ENCODE measurements at places on chromosomes 2 and 18.
A peak's percentile ranks its signal among the peaks of the same experiment; 100 is the strongest.

DNA sequence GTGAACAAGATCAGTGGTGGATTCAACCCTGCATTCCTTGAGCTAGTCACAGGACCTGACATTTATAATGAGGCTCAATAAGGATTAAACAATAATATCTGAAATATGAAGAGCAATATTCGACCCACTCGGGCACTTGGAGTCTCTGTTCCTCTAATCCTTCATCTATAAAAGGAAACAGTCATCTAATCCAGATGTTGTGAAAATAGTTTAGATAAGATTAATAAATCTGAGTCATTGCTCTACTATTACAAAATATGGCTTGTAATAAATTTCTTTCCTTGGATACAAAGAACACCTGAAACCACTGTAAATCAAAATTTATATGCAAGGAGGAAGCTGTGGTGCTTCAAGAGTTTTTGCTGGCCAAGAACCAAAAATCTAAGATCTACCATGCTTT lies 846.9 kb upstream of the ACVR2A start:
- no peaks in the 10 kb centered on the region for H3K4me1 ChIP-seq
- no peak overlapping the region for H3K27ac ChIP-seq
- no peak for DNase-seq
- no peaks in the 10 kb centered on the region for H3K27me3 ChIP-seq

DNA sequence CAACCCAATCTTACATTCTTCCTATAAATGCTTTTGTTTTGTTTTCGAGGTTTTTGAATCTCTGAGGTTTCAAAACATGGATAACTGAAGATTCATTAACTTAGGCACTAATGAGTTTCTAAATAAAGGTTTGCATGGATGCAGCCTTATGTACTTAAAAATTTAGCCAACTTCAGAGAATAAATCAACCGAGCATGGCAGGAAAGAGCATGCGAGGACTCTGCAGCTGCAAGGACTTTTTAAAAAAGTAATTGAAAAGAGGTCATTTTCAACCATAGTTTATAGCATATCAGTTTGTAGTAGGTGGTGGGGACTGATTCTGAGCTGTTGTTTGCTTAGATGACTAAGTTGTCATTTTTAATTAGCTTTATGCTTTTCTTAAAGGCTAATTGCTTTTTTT lies 567.0 kb upstream of the ZEB2 start:
- no peak overlapping the region for H3K4me3 ChIP-seq
- H3K27ac ChIP-seq = no peak overlapping the region
- DNase-seq = no peak
- H3K4me1 ChIP-seq = no peaks in the 10 kb centered on the region
- no peaks in the 10 kb centered on the region for H3K27me3 ChIP-seq

DNA sequence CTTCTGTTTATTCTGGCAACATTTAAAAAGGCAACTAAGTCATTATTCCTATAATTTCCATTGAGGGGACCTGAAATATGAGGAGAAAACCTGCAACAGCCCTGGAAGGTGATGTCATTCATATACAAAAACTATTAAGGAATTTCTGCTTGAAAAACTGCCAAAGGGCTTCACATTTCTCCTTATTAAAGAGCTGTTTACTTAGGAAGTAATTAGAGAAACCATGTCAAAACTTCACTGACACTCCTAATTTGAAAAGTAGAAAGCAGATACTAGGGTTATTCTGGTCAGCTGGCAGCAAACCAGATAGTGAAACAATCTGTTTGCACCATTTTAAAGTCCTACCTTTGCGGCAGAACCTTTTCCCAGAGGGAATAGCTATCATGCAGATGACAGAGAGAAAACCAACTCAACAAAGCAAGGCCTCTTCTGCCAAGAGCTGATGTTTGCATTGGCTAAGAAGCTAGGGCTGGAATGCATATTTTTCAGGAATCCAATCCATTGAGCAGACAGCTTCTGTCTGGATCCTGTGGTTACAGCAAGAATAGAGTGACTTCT lies 592.2 kb upstream of the SYT4 start:
- H3K27me3 ChIP-seq = no peaks in the 10 kb centered on the region
- no peak overlapping the region for H3K27ac ChIP-seq
- H3K4me3 ChIP-seq = no peak overlapping the region

GRCh38 chr2:127562936-127563335 lies 27.5 kb downstream of the MYO7B start:
- no peaks in the 10 kb centered on the region for H3K4me1 ChIP-seq
- no peaks in the 10 kb centered on the region for H3K36me3 ChIP-seq
- H3K27me3 ChIP-seq = no peaks in the 10 kb centered on the region

DNA sequence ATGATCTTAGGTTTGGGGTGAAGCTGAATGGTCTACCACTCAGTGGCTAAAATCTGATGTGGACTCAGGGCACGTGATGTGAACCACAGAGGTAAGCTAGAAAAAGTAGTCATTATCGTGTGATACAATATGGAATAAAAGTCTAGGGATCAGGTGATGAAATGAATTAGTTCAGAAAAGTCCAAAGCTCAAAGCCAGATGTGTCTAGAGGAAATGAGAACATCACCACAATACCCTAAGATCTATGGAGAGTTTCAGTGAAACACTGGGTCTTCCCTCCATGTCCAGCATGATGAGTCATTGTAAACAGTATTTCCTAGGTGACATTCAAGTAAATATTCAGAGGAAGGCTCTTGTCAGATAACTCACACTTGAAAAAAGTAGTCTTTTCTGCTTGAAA lies 1257.4 kb upstream of the ZEB2 start:
- H3K36me3 ChIP-seq = no peaks in the 10 kb centered on the region
- H3K4me3 ChIP-seq = no peak overlapping the region
- no peaks in the 10 kb centered on the region for H3K27me3 ChIP-seq

DNA sequence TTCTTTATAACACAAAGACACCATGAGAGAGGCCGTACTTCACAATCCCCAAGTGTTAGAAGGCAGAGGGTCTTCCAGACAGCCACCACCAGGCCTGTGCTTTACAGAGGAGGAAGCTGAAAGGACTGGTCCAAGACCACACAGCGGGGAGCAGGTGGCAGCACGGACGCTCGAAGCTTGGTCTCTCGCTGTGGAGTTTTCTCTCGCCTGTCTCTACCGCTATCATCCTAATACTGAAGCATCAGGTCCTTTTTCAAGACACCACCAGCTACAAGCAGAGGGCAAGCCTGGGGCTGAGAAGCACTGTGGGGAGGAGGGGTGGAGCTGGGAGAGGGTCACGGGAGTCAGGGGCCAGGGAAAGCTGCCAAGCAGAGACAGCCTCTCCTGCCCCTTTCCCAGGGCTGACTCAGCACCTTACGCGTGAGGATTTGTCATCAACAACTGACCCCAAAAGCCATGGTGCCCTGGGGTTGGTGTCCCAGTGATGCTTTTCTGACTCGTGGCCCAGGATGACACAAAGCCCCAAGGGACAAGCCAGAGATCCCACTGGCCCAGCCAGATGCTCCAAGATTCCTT lies 31.9 kb upstream of the FOSL2 start:
- no peak for DNase-seq
- peaks cover 14% of the 10 kb centered on the region for H3K4me1 ChIP-seq
- no peaks in the 10 kb centered on the region for H3K27me3 ChIP-seq
- H3K27ac ChIP-seq = no peak overlapping the region
- H3K4me3 ChIP-seq = no peak overlapping the region

DNA sequence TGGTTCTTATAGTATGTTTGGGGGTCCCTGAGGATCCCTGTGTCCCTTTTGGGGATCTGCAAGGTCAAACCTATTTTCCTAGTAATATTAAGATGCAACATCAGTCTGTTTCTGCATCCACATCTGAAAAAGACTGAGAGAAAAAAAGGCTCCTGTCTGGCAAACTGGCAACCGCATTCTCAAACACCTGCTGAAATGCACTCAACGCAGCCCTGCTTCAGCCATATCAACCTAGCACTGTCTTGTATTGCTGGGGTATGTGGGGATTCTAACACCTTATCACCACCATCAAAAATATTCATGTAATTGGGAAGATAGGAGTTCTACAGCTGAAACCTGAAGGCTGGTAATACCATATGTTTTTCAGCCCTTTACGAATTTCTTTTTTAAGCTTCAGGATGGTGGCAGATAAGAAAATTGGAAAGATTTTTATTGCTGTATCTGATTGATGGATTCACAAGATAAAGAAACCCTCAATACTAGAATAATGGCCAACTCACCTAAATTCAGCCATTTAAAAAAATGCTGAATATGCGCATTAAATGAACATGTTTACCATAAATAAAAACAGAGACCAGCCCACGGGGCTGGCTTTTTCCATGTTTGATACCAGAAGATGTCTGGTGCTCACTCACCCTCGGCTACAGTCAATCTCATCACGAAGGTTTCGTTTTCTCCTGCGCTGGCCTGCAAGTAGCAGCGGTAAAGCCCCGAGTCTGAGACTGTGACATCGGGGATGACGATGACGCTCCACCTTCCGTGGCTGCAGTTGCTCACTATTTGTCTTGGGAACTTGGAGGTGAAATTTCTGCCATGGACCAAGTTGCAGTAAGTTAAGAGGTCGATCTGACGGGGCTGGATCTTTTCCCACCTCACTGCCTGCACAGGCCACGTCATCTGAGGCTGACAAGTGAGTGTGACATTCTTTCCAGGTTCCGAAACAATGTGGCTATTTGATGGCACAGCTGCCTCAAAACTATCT lies 52.3 kb downstream of the CD226 start:
- no peak overlapping the region for H3K27ac ChIP-seq
- no peak overlapping the region for H3K4me3 ChIP-seq
- DNase-seq = no peak
- H3K4me1 ChIP-seq = no peaks in the 10 kb centered on the region
- H3K36me3 ChIP-seq = no peaks in the 10 kb centered on the region

DNA sequence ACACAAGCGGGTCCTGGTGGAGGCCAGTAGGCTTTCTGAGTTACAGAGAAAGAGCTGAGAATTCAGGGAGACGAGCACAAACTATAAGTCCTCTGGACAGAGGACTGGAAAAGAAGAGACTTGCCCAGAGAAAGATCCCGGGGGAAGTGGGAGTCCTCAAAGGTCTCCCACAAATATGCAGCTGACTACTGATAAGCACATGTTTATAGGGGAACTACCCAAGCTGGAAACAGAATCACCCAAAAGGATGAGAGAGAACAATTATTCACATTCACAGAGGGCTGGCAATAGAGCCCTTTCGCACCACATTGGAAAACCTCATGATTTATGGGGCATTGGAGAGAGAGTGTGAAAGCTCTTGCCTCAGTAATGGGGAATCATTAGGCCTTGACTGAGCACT lies 337.6 kb downstream of the IRS1 start:
- no peaks in the 10 kb centered on the region for H3K36me3 ChIP-seq
- H3K4me3 ChIP-seq = no peak overlapping the region
- peaks cover 21% of the 10 kb centered on the region for H3K4me1 ChIP-seq
- H3K27ac ChIP-seq = no peak overlapping the region
- H3K27me3 ChIP-seq = no peaks in the 10 kb centered on the region

DNA sequence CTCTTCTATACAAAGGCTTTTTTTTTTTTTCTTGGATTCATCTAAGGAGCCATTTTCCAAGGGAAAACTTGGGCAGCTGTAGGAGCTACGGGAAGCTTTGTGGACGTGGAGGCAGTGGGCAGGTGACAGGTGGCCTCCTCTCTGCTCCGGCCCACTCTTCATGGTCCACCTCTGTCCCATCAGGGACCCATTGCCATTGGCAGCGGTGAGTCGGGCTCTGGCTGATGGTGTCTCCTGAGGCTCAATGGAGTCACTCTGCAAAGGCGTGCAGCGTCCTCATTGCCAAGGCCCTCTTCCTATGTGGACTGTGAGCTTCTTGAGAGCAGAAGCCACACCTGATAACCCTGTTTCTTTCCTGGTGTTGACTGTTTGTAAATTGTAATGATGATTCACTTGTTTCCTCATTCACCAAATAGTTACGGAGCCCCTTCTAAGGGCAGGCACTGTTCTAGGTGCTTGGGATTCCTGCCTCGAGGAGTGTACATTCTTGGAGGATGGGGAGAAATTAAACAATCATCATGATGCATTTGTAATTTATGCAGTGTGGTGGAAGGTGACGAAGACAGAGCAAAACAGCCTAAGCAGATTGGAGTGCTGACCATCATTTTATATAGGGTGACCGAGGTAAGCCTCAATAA lies 240.3 kb upstream of the HS6ST1 start:
- no peak for DNase-seq
- no peaks in the 10 kb centered on the region for H3K36me3 ChIP-seq
- H3K4me1 ChIP-seq = no peaks in the 10 kb centered on the region
- H3K27me3 ChIP-seq = no peaks in the 10 kb centered on the region
- H3K4me3 ChIP-seq = no peak overlapping the region
- no peak overlapping the region for H3K27ac ChIP-seq

- H3K36me3 ChIP-seq = no peaks in the 10 kb centered on the region
- H3K27ac ChIP-seq = no peak overlapping the region
- no peaks in the 10 kb centered on the region for H3K27me3 ChIP-seq
- H3K4me1 ChIP-seq = peaks cover 4% of the 10 kb centered on the region
Observed at GRCh38 chr2:27461118-27461517, 18.9 kb downstream of the KRTCAP3 start.

DNA sequence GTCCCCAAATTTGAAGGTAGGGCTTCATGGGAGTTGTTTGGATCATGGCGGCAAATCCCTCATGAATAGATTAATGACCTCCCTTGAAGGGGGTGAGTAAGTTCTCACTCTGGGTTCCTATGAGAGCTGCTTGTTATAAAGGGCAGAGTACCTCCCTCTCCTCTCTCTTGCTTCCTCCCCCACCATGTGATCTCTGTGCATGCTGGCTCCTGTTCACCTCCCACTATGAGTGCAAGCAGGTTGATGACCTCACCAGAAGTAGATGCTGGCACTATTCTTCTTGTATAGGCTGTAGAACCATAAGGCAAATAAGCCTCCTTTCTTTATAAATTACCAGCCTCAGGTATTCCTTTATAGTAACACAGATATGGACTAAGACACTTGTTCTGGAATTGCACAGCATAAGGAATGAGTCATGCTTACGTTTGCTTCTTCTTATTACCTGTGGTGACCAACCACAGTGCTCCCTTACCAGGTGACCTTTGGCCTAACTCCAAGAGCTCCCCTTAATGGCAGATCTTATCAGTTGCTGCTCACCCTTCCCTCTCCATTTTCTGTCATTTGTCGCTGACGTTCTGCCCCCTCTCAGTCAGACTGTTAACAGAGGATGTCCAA lies 559.5 kb upstream of the GCFC2 start:
- DNase-seq = peak; percentile 11
- no peak overlapping the region for H3K27ac ChIP-seq
- H3K36me3 ChIP-seq = no peaks in the 10 kb centered on the region
- no peaks in the 10 kb centered on the region for H3K27me3 ChIP-seq
- no peak overlapping the region for H3K4me3 ChIP-seq
- H3K4me1 ChIP-seq = peaks cover 9% of the 10 kb centered on the region

DNA sequence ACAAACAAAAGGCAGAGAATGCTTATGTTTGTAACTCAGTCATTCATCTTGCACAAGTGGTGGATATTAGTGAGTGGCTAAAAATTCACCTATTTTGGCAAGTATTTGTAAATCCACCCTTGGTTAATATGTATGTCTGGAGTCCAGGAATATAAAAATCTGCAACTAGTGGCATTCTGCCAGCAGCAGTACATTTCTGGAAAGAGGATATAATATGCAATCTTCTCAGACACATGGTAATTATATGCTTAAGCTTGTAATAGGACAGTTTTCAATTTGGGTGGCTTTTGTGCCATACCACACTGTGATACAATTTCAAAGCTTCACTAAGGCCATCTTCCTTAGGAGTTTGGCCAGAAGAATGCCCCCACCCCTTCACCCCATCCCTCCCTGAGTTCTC lies 693.3 kb downstream of the MBD2 start:
- H3K27me3 ChIP-seq = no peaks in the 10 kb centered on the region
- no peaks in the 10 kb centered on the region for H3K4me1 ChIP-seq
- DNase-seq = no peak
- no peak overlapping the region for H3K4me3 ChIP-seq
- no peak overlapping the region for H3K27ac ChIP-seq

- 0 out of 2 replicates have a peak, but pooled peaks cover 1% of the 10 kb centered on the region for H3K36me3 ChIP-seq
- no peak overlapping the region for H3K4me3 ChIP-seq
- H3K27ac ChIP-seq = no peak overlapping the region
- no peaks in the 10 kb centered on the region for H3K4me1 ChIP-seq
- no peak for DNase-seq
Observed at GRCh38 chr2:78023356-78023755, 501.2 kb upstream of the LRRTM4 start.
